ENCODE measurements at places on chromosomes 2 and 18. TPM values are rescaled to one million over a fixed set of nuclear protein-coding genes. Genes with fewer than 3 reads are reported as not detected.

The MYCN gene
- total RNA-seq = not detected

The EMX1 gene
- 0.20 TPM for total RNA-seq

The IL1R1 gene
- 24.5 TPM for total RNA-seq

The ARID5A gene
- 11.8 TPM for total RNA-seq

The UGT1A3 gene
- total RNA-seq = 0.13 TPM

The RUFY4 gene
- not detected for total RNA-seq

The ERMN gene
- total RNA-seq = not detected

The TUBA3E gene
- not detected for total RNA-seq

The ARHGAP28 gene
- total RNA-seq = not detected

The CRYGC gene
- not detected for total RNA-seq

The SPP2 gene
- total RNA-seq = not detected

The ACKR3 gene
- 32.3 TPM for total RNA-seq

The PSMA8 gene
- not detected for total RNA-seq

The DIPK1C gene
- not detected for total RNA-seq

The COL6A3 gene
- total RNA-seq = 0.10 TPM
